ENCODE measurements at places on chromosomes 3 and 15.
A peak's percentile ranks its signal among the peaks of the same experiment; 100 is the strongest.

GRCh38 chr15:99719096-99719541 is 14.1 kb downstream of the LYSMD4 start:
- DNase-seq = peak; percentile 27

- peak; percentile 84 for DNase-seq
These were observed 42.5 kb downstream of the MCF2L2 start for GRCh38 chr3:183385698-183386613.

GRCh38 chr3:106728315-106729098 is 648.7 kb upstream of the CCDC54 start:
- no peak for DNase-seq

- peak; percentile 64 for DNase-seq
These were observed 159.1 kb upstream of the EOMES start for GRCh38 chr3:27880969-27881892.

DNA sequence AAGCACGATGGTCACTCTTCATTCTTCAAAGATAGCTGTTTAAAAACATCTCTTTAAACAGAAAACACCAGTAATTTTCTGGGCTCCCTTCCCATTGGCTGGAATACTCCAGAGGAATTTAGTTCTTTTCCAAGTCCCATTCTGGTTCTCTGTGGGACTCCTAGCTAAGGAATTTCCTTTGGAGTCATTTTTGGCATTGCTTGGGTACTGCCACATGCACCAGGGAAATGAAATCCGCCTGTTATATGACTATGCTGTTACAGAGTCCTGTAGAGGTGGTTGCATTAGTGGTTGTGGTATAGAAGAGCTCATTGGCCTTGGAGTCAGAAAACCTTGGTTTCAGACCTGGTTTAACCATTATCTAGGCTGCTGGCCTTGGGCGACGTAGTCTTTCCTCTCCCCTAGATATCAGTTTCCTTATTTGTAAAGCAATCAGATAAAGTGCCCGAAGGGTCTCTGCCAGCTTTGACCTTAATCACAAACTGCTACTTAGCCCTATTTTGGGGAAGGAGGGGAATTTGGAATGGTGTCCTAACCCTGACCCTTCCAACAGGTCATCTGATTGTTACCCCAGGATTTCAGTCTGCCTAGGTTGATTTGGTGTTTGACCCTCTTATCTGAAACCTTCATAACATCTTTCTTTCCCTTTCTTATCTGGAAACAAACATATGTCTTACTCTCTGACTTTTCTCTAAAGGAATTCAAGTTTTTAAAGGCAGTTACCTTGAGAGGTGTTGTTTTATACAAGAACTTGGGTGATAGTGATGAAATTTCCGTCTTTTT is 13.4 kb downstream of the RTP1 start:
- DNase-seq = no peak

DNA sequence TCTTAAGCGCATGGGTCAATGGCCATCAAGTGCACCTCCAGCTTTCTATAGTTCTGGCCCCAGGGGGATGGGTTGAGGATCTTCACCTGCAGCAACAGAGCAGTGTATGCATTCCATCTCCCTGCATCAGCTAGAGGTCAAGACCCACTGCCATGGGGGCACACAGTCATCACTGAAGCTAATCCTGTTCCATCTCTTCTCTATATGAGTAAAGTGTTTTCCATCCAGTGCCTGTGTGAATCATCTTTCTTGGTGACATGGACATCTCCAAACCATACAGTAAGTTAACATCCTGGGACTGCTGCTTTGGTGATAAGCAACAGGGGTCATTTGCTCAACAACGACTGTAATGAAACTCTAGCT is 4.4 kb upstream of the ENTPD3 start:
- DNase-seq = no peak

DNA sequence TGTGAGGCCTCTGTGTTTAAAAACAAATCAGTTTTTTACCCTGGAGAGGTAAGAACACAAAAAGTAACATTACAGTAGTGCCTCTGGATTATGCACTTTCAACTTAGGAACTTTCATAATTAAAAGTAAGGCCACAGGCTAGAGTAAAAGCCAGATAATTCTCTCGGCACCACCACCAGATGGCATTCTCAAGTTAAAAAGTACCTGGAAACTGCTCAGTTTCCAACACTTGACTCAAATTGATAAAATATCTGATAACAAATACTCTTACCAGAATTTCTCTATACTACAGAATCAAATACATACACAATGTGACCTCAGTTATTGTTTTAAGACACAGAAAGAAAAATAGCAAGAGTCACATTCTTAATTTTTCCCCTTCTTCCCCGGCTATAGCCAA is 19.9 kb downstream of the SPICE1 start:
- peak; percentile 47 for DNase-seq

DNA sequence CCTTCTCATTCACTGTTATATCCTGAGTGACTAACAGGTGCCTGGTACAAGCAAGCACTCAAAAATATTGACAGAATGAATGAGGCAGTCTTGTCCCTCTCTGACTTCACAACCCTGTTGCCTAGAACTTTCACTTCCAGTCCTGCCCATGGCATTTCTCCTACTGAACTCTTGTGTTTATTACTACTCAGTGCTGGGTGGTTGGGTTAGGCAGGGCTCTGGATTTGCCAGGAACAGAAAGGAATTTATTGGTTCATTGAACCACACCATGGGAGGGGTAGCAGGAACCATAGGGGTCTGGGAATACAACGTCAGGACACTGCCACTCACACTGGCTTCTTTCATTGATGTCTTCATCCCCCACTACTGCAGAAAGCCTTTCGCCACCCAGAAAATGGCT is 41.9 kb upstream of the SEMA4B start:
- no peak for DNase-seq

- DNase-seq = no peak
These were observed 387.0 kb upstream of the PROK2 start for GRCh38 chr3:72171946-72172345.

- DNase-seq = no peak
These were observed 19.1 kb downstream of the DNAJB8 start for GRCh38 chr3:128447561-128448013.

- DNase-seq = no peak
These were observed 82.1 kb downstream of the ATP2B2 start for GRCh38 chr3:10423171-10423882.

Data from hematopoietic multipotent progenitor cell (in vitro differentiated cells).